ENCODE measurements at places on chromosomes 2 and 18.

GRCh38 chr18:8474661-8475060 lies 134.6 kb upstream of the RAB12 start:
- DNase-seq = no peak

DNA sequence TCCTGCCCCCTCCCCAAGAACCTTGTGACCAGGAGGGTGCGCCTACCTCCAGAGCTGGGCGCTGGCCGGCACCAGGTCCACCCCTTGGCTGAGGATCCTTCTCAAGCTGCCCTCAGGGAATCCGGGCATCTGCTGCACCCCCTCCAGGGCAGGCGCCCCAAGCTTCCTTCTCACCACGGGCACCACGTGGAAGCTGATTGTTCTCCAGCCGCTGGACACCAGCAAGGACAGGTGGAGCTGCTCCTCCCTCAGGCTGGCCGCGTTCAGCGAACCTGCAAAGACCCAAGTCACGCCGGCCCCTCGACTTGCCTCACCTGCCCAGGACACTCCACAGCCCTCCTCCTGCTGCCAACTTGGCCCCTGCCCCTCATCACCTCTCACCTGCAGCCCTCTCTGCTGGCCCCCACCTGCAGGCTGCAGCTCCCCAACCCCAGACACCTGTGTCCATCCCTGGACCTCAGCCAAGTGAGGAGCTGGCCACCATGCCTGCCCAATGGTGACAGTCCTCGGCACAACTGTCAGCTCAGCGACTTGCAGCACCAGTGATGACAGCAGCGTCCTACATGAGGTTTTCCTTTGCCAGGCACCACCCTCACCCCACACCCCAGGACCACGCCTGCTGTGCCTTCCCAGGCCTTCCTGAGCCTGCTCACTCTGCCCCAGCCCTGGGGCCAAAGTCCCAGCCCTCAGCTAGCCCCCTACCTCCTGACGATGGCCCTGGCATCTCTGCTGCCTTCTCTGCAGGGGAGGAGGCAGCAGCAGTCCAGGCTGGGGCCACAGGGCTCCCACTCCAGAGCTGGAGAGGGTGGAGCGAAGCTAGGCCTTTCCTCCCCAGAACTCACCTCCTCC lies 4.2 kb downstream of the MAB21L4 start:
- no peak for DNase-seq

- DNase-seq = no peak
These were observed 17.4 kb downstream of the CDH7 start for GRCh38 chr18:65768120-65768778.

GRCh38 chr2:226995625-226996041 lies 159.8 kb downstream of the RHBDD1 start:
- peak; percentile 60 for DNase-seq

- no peak for DNase-seq
These were observed 48.3 kb downstream of the TRIB2 start for GRCh38 chr2:12764849-12765605.

DNA sequence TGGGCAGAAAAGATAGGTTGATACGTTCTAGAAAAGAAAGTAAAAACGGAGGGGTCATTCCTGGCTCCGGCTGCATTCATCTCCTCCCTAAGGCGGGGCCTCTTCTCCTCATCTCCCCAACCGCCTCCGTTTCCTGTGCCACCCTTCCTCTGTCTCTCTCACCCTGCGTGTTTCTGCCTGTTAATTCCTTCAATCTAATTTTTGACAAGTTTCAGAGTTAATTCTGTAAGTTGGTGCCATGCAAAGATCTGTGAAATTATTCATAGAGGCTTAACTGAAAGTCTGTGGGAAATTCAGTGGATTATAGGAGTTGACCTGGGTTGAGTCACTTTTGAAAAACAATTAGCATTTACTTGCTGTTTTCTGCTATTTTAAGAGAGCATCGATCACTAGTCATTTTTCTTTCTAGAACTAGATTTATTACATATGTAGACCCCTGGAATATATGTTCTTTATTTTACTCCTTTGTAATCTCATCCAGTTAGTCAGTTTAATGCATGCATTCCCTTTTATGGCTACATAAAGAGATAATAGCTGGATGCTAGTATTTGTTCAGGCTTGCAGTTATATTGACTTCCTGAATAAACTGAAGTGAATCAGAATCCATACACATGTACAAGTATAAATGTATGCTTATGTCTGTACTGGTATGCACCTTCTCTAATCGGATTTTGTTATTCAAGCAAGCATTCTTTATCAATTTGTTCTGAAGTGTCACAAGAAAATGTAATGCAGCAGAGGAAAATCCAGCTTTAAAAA lies 91.1 kb downstream of the EML6 start:
- no peak for DNase-seq

- DNase-seq = no peak
These were observed 954.7 kb upstream of the FANCL start for GRCh38 chr2:59195851-59196250.

DNA sequence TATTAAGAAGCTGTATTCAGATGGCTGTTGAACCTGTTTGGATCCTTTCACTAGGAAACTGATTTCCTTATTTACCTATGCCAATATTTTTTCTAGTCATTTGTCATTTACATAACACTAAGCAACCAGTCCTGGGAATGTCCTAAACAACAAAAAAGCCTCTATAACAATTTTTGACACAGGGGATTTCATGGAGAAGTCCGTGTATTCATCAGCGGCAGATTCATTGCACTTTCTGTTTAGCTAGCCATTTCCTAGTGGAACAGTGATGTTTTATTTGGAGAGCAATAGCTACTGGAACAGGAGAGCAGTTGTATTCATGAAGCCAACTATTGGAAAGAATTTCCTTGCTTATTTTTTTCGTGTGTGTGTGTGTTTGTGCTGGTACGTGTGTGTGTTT lies 604.3 kb upstream of the POU3F3 start:
- no peak for DNase-seq

DNA sequence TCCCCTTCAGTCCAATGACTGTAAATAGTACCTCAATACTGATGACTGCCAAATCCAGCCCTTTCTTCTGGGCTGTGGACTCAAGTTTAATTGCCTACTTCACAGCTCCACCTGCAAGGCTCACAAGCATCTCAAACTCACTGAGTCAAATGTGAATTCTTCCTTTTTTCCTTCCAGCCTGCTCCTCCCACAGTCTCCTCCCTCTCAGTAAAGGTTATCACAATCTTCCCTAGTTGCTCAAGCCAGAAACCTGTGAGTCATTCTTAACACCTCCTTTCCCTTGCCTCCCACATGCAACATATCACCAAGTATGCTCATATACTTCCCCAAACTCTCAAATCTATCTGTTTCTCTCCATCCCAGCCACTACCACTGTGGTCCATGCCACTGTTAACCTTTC lies 3.7 kb upstream of the MFSD6 start:
- DNase-seq = no peak

GRCh38 chr2:236551471-236552211 lies 18.0 kb upstream of the ACKR3 start:
- no peak for DNase-seq

- DNase-seq = no peak
These were observed 43.0 kb upstream of the EHBP1 start for GRCh38 chr2:62662554-62662953.

- no peak for DNase-seq
These were observed 3.4 kb downstream of the CHST9 start for GRCh38 chr18:27181726-27182125.

DNA sequence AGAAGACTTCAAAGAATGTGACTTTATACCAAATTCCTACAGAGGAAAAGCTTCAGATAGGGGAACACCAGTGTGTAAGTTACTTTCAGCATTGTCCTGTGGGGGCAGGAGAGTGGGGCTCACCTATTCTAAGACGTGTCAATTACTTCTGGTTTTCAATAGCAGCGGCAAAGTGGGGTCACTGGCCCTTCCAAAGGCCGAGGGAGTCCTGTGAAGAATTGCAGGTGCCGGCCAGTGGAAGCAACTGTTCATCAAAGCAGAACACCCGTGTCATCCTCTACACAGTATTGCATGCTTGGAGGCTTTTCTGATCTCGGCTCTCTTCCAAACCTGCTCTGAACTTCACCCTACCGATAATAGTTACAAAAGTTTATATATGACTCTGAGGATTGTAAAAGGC lies 1176.5 kb upstream of the TMEFF2 start:
- DNase-seq = no peak

DNA sequence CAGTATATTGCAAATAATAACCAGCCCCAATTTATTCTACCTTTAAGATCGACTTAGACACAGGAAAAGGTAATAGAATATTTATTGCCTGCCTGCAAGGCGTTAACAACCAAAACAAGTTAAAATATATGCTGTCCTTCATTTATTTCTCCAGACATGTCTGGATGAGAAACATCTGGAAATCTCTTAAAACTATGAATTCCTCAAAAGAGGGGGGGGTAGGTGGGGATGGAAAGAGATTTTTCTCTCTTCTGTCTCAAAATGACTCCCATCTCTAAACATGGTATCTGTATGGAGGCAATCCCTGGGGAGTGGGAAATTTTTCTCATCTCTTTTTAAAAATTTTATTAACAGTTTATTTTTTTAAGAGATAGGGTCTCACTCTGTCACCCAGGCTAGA lies 113.0 kb downstream of the CDH2 start:
- DNase-seq = no peak

- DNase-seq = no peak
These were observed 50.0 kb downstream of the KCNE4 start for GRCh38 chr2:223102040-223102400.

GRCh38 chr2:40373111-40373510 lies 78.8 kb downstream of the SLC8A1 start:
- no peak for DNase-seq

GRCh38 chr18:48832938-48833700 lies 117.6 kb downstream of the SMAD7 start:
- DNase-seq = peak; percentile 65

GRCh38 chr18:48490641-48491293 lies 48.1 kb upstream of the CTIF start:
- DNase-seq = no peak

DNA sequence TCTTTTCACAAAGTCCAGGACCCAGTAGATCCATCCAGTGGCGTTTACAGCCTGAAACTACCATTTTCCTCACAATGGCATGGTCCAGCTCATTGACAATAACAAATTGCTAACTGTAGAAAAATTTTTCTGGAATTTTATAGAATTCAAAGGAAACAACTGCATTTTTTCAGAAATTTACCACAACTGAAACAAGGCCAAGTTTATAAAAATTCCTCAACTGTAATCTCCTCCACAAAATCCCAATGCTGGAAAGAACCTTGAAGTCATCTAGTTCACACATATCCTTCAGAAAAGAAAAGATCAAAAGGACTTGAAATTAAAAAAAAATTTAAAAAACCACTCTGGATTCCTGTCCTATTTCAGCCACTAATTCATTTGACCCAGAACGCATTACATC lies 226.0 kb upstream of the CTAGE1 start:
- no peak for DNase-seq

DNA sequence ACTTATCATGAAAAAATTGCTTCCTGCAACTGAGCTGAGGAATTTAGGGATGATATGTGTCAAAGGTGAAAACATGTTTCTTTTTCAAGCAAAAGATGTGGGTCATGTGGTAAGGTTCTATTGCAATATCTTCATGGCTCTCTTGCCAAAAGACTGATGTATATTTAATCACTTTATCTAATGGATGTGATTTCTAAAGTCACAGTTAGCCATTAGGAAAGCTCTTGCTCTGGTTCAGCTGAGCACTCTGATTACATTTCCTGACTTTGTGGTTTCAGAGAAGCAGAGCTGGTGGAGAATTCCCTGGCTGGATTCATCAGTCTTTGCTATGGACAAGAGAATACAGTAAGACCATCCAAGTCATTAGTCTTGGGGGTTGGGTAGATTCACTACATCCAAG lies 24.4 kb downstream of the SCN9A start:
- no peak for DNase-seq

GRCh38 chr2:238942080-238942725 lies 94.3 kb downstream of the TWIST2 start:
- no peak for DNase-seq

GRCh38 chr18:34292594-34292993 lies 67.9 kb upstream of the NOL4 start:
- DNase-seq = no peak

- no peak for DNase-seq
These were observed 136.3 kb downstream of the TMEM163 start for GRCh38 chr2:134582547-134582899.

DNA sequence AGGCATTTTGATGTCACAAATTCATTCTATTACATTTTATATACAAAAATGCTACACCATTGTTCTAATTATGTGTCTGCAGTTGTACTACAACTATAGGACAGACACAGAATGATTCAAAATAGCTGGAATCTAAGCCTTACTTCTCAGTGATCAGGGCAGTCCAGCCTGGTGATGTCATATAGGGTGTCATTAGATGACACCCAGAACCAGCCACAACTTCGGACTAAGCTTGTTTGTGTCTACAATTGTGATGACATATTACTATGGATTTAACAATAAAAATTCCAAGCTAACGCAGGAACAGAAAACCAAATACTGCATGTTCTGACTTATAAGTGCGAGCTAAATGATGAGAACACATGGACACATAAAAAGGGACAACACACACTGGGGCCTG lies 31.0 kb downstream of the M1AP start:
- DNase-seq = no peak

- DNase-seq = no peak
These were observed 322.1 kb upstream of the ETAA1 start for GRCh38 chr2:67075056-67075455.

GRCh38 chr2:23311186-23311585 lies 73.8 kb upstream of the KLHL29 start:
- DNase-seq = no peak

DNA sequence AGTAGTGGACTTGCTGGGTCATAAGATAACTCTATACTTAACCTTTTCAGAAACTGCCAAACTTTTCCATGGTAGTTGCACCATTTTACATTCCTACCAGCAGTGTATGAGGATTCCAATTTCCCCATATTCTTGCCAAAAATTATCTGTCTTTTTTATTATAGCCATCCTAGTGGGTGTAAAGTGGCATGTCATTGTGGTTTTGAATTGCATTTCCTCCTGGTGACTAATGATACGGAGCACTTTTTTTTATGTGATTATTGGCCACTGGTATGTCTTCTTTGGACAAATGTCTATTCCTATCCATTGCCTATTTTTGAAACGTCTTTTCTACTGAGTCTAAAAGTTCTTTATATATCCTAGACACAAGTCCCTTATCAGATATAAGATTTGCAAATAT lies 44.3 kb downstream of the CACNB4 start:
- peak; percentile 24 for DNase-seq

DNA sequence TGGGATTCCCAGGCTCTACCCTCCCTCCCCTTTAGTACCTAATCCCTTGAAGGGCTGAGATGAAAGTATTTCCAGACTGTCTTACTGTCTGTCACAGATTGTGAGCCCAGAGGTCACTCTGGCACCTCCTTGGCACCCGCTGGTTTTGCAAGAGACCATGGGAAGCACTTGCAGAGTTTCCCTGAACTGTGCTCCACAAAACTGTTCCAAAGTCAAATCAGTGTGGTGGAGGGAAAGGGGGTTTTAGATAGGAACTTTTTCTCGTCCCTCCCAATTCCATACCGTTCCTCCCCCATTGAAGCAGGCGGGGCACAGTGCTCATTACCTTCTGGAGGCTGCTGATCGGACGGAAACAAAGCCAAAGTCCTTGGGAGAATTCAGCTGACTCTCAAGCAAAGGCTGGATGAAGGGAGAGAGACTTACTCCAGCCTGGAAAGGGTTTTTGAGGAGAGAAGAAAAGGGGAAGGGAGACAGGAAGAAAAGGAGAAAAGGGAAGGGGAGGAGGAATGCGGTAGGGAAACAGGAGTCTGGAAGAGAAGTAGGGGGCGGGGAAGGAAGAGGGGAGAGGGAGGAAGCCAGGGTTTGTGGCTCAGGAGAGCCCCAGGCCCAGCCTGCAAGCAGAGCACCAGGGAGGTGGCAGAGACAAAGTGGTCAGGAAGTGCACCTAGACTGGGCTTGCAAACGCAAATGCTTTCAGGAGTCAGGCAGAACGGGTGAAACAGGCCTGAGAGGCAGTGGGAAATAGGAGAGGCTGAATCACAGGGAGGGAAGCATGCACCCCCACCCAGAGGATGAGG lies 88.4 kb upstream of the SP3 start:
- DNase-seq = no peak
